ENCODE measurements at places on chromosomes 2 and 18.

DNA sequence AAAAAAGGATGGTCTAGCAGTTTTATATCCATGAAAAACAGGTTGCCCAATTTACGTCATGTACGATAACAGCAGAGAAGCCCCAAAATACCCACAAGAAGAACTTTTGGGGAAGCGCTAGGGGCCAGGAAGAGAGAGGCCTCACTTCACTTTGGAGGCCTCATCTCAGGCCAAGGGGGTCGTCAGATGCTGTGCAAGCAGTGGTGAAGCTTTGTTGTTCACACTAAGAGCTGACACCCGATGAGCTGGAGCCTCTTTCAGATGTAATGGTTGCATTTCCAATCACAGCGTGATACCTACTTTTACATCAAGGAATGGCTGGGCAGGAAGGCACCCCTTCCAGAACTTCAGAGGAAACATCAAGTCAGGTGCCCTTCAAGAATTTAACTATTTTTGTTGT, 242.3 kb upstream of the PXDN start:
- no peak overlapping the region for H3K27ac ChIP-seq
- peaks cover 2% of the 10 kb centered on the region for H3K27me3 ChIP-seq
- H3K36me3 ChIP-seq = no peaks in the 10 kb centered on the region
- H3K4me1 ChIP-seq = peaks cover 6% of the 10 kb centered on the region
- DNase-seq = no peak

DNA sequence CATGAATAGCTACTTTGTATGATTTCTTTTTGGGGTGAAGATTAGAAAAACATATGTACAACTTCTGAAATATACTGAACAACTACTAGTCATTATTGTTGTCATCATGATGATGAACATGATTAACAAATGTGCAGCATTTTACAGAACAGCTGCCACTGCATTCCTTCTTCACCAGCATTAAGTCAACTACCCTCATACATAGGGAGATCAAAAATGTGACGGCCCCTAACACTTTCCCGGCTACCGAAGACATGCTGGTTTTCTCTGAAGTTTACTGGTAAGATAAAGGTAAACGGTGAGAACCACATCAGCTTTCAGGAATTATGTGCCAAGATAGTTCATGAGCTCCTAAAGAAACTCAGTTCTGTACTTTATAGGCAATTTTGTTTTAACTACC, 121.0 kb upstream of the LRATD1 start:
- no peak overlapping the region for H3K4me3 ChIP-seq
- no peak for DNase-seq
- no peaks in the 10 kb centered on the region for H3K4me1 ChIP-seq

GRCh38 chr2:130390460-130391057, 34.7 kb downstream of the PTPN18 start:
- H3K4me1 ChIP-seq = peaks cover 3% of the 10 kb centered on the region
- peak overlapping the region; percentile 71 for H3K4me3 ChIP-seq
- H3K27ac ChIP-seq = no peak overlapping the region
- no peak for DNase-seq

- H3K27me3 ChIP-seq = no peaks in the 10 kb centered on the region
- no peak for DNase-seq
- H3K4me3 ChIP-seq = no peak overlapping the region
Measured at GRCh38 chr2:65501074-65501473, 68.7 kb upstream of the SPRED2 start.

DNA sequence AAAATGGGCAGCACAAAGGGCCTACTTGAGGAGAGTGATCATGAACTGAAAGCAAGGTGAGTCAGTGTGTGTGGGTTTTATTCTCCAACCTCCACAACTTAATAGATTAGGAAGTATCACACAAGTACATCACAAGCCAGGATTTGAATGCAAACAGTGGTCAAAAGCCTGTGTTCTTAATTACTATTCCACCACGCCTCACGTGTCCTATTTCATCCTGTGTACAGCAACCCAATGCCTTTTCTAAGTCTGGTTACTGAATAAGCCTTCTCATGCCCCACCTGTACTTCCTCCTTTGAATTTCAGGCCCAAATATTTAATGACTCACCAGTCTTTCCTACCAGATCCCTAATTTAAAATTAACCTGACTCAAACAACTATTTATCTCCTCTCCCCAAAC, 755.7 kb upstream of the SLC8A1 start:
- DNase-seq = no peak
- H3K27ac ChIP-seq = no peak overlapping the region
- H3K4me3 ChIP-seq = no peak overlapping the region
- H3K36me3 ChIP-seq = no peaks in the 10 kb centered on the region
- no peaks in the 10 kb centered on the region for H3K27me3 ChIP-seq
- no peaks in the 10 kb centered on the region for H3K4me1 ChIP-seq

DNA sequence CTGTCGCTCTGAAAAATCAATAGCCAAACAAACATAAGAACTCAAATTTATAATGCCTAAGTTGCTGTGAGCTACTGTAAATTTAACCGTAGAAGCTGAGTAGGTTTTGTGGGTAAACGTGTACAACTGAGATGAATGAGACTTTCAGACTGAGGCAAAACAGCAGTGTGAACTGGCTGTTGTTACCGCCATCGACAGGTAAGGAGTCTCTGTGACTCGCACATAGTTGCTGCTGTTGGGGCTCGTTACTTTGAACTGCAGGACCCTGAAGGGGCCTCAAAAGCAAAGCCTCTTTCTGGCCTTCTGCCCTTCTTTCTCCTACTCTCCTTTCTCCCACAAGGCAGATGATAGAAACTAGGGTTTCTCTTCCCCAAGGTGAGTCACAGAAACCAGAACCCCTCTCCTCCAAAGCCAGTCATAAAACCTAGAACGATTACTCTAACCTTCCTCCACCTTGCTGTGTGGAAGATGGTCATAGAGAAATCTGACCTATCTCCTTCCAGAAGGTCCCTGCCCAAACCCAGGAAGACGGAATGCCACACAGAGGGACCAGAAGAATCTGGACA, 101.2 kb downstream of the DLGAP1 start:
- H3K36me3 ChIP-seq = no peaks in the 10 kb centered on the region
- H3K27me3 ChIP-seq = no peaks in the 10 kb centered on the region
- no peaks in the 10 kb centered on the region for H3K4me1 ChIP-seq

GRCh38 chr2:179107737-179108136, 57.8 kb upstream of the CCDC141 start:
- H3K36me3 ChIP-seq = no peaks in the 10 kb centered on the region
- peaks cover 30% of the 10 kb centered on the region for H3K4me1 ChIP-seq
- no peak for DNase-seq
- H3K27me3 ChIP-seq = no peaks in the 10 kb centered on the region
- H3K27ac ChIP-seq = no peak overlapping the region
- H3K4me3 ChIP-seq = no peak overlapping the region

DNA sequence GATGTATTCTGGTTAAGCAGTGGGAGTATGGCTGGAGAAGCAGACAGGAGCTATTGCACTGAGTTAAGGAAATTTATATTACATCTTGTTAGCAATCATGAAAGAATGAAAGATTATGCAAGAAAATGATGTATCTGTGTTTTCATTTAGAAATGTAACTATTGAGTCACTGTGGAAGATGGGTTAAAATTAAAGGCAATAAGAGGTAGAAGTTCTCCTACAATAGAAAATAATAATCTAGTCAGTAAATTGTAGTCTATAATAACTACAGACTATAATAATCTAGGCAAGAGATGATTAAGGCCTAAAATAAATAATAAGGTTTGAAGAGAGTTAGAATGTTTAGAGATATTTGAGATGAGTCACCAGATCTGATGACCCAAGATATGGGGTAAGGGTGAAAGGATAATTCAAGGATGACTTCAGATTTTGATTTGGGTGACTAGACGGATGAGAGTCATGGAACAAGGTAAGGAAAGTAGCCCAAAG, 371.9 kb upstream of the KCNH7 start:
- H3K36me3 ChIP-seq = no peaks in the 10 kb centered on the region
- H3K4me3 ChIP-seq = no peak overlapping the region
- H3K27me3 ChIP-seq = no peaks in the 10 kb centered on the region
- H3K4me1 ChIP-seq = no peaks in the 10 kb centered on the region

- H3K4me1 ChIP-seq = no peaks in the 10 kb centered on the region
- DNase-seq = no peak
- no peaks in the 10 kb centered on the region for H3K36me3 ChIP-seq
- no peak overlapping the region for H3K4me3 ChIP-seq
- no peak overlapping the region for H3K27ac ChIP-seq
Measured at GRCh38 chr18:55546851-55547704, 40.9 kb downstream of the TCF4 start.

Measured in activated naive CD4-positive, alpha-beta T cell treated with anti-CD3 and anti-CD28 coated beads for 36 hours (primary cell).